Gastroesophageal sphincter (tissue), 4 donors: ENCODE measurements at places on chromosomes 5 and 9.

DNA sequence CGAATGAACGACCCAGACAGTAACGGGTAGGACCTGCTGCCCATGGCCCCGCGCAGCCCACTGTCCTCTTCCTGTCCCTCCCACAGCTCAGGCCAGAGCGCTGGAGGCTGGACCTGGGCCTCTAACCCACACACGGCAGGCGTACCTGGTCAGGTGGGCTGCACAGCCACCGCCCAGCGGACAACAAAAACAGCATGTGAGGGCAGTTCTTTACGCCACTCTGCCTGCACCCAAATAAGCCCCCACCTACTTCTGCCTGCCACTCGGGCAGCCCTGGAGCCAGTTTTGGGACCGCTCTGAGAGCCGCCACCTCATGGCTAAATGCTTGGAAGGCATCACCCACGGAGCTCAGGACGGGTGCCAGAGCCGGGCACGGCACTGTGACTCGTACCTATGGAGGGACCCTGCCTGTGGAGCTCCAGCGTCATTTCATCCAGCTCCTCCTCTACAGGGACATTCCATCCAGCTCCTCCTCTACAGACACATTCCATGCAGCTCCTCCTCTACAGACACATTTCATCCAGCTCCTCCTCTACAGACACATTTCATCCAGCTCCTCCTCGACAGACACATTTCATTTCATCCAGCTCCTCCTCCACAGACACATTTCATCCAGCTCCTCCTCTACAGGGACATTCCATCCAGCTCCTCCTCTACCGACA is 18.9 kb downstream of the CLPTM1L start:
- ATAC-seq: no peak

GRCh38 chr9:75085640-75086039 is 2.3 kb downstream of the NMRK1 start:
- no peak for ATAC-seq

DNA sequence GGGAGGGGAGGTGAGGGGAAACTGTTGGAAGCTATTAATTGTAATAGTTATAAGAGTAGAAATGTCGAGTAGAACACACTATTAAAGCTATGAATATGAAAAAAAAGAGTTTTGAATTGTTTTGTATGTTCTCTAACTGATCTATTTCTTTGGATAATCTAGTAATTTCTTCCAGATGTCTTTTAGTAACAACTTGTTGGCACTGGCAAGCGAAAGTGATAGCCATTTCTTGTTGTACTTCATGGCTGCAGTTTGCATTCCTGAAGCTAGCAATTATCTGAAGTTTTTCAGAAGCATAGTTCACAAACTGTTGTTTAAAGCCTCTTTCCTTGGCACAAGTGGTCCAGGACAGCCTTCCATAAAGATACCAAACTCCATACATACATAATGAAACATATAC is 49.4 kb upstream of the SPATA31C2 start:
- ATAC-seq: no peak

DNA sequence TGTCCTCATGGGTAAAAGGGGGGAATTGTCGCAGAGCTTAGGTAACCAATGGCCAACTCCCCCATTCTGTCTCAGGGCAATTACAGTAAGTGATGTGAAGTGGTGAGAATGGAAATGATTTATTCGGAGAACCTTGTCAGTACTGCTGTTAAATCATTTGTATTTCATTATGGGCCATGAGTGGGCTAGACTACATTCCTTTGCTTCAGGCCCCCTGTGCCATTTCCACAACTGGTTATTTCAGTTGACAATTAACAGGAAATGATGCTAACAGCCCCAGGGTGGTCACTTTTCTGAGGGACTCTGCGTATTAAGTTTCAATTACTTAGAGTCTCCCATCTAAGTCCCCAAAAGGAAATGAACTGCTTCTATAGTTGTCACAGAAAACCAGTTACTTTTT is 653.7 kb downstream of the CCDC171 start:
- ATAC-seq: no peak

- no peak for ATAC-seq
Observed at GRCh38 chr5:88672644-88673252, 210.2 kb downstream of the MEF2C start.

DNA sequence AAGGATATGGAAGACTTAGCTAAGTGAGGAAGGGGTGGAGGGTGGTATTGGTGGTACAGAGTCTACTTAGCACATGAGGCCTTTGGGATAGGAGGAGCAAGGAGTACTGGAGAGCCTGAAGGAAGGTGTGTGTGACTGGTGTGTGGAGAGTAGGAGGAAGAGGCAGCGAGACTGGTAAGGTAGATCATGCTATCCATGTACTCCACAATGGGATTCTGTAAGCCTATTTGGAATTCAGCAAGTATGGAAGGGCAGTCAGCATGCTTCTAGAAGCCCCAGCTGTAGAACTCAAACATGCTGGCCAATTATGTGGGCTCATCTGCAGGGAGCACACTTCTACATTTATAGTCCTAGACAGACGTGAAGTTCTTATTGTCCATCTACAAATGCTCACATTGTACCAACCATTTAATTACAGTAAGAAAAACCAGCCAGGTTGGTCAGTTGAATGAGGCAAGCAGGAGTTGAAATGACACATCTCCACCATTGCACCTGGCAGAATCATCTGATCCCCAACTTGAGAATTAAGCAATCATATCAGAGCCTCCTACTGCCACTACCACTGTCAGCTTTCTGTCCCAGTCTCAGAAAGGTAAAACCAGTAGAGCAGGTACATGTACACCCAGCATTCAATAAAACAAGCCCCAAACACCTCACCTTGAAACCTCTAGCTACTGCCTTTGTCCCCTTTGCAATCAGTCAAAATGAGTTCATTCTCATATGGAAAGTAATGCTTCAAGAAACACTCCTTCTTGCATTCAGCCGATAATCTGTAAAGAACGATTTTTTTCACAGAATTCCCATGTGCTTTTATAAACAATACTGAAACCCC is 60.9 kb upstream of the GLRX start:
- no peak for ATAC-seq

DNA sequence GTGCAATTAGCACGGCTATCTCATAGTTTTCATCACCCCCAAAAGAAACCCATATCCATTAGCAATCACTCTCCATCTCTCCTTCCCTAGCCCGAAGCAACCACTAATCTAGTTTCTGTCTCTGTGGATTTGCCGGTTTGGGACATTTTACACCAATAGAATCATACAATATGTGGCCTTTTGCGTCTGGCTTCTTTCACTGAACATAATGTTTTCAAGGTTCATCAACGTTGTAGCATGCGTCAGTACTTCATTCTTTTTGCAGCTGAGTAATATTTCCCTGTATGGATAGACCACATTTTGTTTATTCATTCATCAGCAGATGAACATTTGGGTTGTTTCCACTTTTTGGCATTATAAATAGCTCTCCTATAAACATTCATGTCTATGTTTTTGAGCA is 75.4 kb upstream of the TBC1D2 start:
- ATAC-seq: no peak
